ENCODE measurements at places on chromosomes 3 and 15.
A peak's percentile ranks its signal among the peaks of the same experiment; 100 is the strongest.

DNA sequence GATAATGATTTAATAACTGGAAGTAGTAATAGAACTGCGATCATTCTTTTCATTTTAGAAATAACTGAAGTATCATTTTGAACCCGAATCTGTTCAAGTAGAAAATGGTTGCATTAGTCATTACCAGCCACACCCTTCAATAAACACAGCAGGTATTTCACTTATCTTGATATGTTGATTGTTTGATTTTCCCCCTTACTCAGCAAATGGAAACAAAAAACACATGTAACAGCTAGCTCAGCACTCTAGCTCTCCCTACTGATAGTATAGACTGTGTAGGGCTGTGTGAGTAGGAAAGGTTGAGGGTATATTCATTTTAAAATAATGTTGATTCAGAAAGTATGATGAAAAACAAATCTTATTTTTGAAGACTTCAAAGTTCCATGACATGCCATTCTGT lies 1.1 kb upstream of the GPR149 start:
- no peak for DNase-seq

GRCh38 chr15:59654046-59654445 lies 3.3 kb downstream of the GTF2A2 start:
- DNase-seq, result no peak

DNA sequence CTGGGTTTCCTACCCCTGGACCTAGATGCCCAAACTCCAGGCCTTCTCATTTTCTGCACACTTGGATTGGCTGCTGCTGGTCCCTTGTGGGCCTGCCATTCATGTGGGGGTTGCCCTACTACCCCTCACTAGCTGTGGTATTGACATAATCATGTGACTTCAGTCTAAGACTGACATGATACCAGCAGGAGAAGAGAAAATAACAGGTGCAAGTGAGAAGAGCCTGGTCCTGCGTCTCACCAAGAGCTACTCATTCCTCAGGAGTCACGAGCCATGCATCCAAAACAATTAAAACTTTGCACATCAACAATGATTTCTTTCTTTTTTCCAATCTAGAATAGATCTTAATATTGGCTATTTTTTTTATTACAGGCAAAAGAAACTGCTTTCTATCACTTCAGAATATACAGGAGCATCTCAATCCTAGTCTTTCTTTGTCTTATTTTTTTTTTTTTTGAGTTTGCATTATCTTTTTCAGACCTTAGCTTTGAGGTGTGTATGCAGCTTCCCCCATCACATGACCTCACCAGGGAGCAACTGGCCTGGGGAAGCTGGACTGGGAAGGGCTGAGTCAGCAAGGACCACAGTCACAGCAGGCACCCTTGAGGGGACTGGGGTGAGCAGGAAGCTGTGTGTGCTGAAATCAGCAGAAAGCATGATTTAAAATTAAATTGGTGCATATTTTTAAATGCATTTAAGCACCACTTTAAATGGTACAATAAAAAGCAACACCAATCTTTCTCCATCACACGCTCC lies 27.6 kb downstream of the SLC9A9 start:
- no peak for DNase-seq

GRCh38 chr3:107797586-107797985 lies 274.8 kb downstream of the BBX start:
- DNase-seq, result no peak

DNA sequence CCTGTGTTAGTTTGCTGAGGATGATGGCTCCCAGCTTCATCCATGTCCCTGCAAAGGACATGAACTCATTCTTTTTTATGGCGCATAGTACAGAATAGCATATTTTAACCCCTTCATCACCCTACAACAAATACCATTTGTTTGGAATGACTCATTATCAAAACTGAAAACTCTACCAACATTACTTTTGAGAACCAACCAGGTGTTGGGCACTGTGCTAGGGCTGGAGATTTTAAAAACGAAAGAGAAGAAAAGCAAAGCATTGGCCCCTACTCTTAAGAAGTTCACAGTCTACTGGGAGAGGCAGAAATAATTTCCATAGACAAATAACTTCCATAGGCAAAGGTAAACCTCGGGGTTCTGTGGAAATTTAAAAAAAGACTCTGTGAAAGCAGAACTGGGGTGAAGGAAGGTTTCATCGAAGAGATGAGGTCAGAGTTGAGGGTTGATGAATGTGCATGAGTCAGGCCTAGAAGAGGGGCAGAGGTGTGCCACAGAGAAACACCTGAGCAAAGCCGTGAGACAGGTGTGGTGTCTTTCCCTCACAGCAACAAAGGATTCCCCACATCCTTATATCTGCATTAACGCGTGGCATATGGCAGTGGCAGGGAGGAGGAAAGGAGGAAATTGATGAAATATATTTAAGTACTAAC lies 51.0 kb downstream of the MCF2L2 start:
- DNase-seq, result peak; percentile 89

- no peak for DNase-seq
Measured at GRCh38 chr15:74821091-74821789, 5.2 kb upstream of the CPLX3 start.

GRCh38 chr3:119294696-119295671 lies 801 bp downstream of the ARHGAP31 start:
- DNase-seq, result no peak

DNA sequence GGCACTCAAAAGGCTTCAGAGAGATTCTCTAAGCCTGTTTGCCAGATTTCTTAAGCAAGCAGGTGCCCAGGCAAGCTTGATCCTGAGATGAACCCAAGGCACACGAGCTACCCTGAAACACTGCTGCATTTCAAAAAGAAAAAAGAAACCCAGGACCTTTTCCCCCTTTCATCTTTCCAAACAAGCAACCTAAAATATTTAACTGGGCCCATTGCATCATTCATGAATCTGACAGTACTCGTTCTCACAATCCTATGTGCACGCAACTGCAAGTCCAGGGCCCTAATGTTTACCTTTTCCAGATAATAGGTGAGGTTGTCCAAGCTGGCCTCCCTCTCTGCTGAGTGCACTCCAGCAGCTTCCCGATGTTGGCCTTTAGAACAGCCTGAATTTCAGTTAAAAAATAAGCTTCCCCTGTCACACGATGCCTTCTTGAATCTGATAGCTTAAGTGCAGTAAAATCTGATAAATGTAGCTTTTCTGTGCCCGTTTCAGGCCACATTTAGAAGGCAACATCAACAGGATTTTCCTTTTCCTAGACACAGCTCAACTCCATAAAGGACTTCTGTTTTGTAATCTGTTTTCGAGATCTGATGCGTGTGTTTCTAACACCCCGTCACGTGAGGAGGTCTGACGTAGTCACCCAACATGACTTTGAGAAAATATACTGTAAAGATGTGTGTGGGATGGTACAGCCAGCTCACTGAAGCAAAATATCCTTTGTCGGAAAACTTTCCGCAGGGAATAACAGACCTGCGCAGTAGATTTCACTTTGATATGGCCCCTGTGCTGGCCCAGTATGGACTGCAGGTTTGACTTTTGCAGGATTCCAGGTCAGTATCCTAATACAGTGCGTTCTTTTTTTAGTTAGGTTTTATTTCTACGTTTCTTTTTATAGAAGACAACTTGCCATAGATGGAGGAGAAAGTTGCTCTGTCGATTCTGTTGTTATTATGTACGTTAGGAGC lies 55.1 kb upstream of the RASA2 start:
- DNase-seq, result peak; percentile 6

DNA sequence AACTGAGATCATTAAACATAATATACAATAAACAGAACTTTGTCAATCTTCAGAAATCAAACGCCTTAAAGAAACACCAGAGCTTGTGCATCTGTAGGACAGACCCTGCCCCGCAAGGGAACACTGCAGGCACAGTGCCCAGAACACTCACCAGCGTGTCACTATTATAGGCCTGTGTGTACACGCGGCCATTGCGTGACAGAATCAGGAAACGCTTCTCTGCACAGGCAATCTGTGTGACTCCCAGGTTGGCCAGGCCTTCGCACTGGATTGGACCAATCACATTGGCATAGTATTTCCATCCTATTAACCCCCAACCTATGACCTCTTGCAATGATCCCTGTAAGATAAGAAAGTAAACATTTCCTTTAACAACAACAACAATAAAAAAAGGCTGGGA lies 52.9 kb downstream of the HERC2 start:
- DNase-seq, result no peak

DNA sequence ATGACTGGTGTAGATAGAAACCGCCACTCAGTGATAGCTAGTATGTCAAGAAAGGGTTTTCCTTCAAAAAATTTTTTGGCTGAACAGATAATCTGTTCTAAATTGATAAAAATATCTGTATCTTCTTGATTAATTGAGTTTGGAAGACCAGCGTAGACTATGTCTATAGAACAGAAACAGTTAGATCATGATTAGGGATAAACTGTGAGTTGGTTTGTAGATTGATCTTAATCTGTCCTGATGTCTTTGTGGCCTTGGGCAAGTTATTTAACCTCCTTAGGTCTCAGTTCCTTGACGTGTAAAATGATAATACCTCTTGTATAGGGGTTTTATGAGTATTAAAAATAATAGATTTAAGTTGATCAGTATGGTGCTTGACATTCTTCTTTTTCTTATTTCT lies 4.7 kb downstream of the NFKBIZ start:
- no peak for DNase-seq

- DNase-seq, result no peak
Measured at GRCh38 chr15:62625429-62626033, 417.0 kb upstream of the TPM1 start.

GRCh38 chr3:146881966-146882760 lies 277.0 kb upstream of the PLSCR5 start:
- DNase-seq, result no peak

DNA sequence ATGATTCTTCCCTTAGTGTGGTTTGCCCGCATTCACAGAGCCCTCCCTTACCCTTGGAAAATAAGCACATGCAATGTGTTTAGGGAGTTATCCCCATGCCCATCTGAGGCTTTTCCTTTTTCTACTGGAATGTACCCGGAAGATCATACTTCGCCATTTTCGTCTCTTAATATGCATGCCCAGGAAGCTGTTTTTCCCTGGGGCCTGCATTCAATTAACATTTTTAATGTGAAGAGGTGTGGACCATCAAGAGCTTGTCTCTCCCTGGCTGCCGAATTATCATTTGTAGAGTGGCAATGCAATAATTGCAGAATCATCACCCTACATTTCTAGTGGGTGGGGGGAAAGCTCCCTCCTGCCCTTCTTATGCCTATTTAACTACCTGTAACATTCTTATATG lies 976.3 kb downstream of the DIPK2A start:
- no peak for DNase-seq

DNA sequence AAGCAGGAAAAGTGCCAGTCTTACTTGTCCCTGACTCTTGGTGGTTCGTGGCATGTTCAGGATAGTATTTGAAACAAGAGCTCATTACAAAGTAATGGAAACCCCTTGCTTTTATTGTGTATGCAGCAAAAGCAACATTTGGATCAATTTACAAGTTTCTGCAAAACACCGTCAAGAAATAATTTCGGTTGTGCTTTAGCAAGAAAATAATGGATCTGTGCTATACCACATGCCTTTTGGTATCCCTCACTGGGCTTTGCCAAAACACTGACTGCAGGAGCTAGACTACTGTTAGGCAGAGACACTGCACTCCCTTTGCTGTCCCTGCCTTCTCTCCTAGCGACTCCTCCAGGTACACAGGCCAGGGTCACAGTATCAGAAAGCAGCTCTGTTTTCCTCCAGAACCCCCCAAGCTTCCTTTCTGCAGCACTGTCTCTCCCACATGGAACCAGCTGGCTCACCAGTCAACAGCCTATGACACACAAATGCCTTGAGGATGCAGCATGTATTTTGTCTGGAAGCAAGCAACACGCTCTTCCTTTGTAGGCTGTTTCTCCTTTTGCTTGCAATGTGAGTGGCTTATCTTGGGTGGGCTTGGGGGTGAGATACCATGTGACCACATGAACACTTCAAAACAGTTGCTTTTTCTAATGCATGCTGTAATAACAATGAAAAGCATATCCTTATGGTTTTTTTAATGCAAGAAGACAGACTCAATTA lies 111.4 kb downstream of the PGPEP1L start:
- DNase-seq, result no peak

- no peak for DNase-seq
Measured at GRCh38 chr15:95277266-95277665, 1045.9 kb downstream of the MCTP2 start.

DNA sequence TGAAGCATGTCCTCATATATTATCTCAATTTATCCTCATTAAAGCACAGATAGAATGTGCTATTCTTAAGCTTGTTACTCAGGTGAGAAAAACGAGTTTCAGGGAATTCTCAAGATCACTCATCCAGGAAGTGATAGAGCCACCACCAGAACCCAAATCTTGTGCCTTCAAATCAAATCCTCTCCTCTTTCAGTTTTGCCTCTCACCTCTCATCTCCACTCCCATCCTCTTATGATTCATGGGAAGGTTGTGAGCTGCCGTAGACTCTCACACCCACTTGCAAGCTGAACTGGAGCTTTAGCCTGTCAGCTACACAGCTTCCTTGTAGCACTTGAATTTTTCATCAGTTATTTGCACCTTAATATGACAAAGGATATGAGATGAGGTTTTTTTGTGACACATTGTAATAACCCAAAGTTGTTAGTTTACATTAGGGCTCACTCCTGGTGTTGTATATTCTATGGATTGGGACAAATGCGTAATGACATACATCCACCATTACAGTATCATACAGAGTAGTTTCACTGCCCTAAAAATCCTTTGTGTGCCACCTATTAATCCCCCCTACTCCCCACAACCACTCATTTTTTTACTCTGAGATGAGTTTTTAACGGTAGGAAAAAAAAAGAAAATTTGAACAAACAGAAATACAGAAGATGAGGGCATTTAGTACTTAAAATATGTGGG lies 25.7 kb downstream of the GPR15 start:
- DNase-seq, result no peak

DNA sequence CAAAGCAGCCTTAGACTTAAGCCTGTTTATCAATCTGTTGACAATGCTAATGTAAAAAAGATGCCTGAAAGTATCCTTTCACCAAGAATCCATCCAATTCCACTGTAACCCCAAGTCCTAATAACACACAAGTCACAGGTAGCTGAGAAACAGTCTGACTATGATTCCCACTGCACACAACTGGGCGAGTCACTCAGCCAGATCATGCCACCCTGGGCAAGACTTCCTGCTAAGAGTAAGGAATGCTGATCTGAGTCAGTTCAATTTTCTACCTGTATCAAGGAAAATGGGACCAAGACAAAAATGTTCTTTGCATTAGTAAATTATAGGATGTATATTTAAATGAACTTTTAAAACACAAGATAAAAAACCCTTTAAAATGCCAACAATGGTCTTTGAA lies 33.3 kb downstream of the NPTN start:
- no peak for DNase-seq

Data from NCI-H2029 (cell line).